Stimulated activated CD4-positive, alpha-beta T cell treated with anti-CD3 and anti-CD28 coated beads, Interleukin-2, amount 100 ng/mL, for 4 hours (primary cell): ENCODE measurements at places on chromosomes 7 and 10.

GRCh38 chr7:28703037-28703765 is 254.9 kb downstream of the TRIL start:
- no peak for DNase-seq

- DNase-seq: no peak
Measured at GRCh38 chr10:122725768-122726167, 26.1 kb upstream of the C10orf120 start.

DNA sequence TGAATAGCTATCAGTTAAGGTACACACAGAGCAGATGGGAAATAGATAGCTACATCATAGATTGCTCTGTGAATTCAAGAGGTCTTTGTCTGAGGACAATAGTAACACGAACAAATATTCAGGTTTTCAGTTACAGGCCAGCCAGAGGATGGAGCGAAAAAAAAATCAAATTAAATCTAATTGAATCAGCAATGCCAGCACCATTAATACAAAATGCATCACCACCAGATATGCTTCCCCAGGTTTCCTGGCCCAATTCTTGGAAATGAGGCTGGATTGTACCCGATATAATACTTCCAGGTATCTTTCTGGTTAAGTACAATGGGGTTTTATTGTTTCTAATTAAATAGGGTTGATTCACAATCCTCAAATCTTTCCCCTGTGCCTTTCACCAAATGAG is 975.8 kb upstream of the AUTS2 start:
- DNase-seq: no peak

- DNase-seq: no peak
Measured at GRCh38 chr7:151426441-151426903, 13.5 kb downstream of the CRYGN start.

- no peak for DNase-seq
Measured at GRCh38 chr7:81260152-81260551, 341.3 kb upstream of the SEMA3C start.

- no peak for DNase-seq
Measured at GRCh38 chr10:82815680-82816079, 940.7 kb downstream of the NRG3 start.

- no peak for DNase-seq
Measured at GRCh38 chr10:3773460-3774017, 11.5 kb downstream of the KLF6 start.

- no peak for DNase-seq
Measured at GRCh38 chr7:107993891-107994291, 9.1 kb downstream of the LAMB1 start.

- no peak for DNase-seq
Measured at GRCh38 chr7:16637379-16637778, 8.2 kb downstream of the ANKMY2 start.

- DNase-seq: no peak
Measured at GRCh38 chr7:123034106-123034505, 38.6 kb upstream of the TAS2R16 start.

GRCh38 chr7:141335164-141335563 is 216.0 kb upstream of the AGK start:
- no peak for DNase-seq

DNA sequence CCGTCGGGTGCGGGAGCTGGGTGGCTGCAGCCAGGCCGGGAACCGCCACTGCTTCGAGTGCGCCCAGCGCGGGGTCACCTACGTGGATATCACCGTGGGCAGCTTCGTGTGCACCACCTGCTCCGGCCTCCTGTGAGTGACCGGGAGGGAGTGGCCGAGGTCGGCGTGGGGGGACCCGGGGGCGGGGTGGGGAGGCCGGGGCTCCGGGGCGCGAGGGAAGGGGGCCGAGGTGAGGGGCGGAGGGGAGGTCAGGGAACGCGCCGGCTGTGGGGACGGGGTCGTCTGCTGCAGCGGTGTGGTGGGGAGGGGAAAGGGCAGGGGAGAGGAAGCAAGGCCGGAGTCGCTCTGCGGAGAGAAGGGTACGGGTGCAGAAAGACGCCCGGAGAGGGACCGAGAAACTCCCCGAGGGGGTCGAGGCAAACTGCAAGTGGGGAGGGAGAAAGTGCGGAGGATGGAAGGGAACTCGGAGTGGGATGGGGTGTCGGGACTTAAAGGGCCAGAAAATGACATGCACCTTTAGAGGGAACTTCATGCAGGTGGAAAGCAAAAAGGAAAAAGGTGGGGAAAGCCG is 518 bp downstream of the AGFG2 start:
- no peak for DNase-seq

DNA sequence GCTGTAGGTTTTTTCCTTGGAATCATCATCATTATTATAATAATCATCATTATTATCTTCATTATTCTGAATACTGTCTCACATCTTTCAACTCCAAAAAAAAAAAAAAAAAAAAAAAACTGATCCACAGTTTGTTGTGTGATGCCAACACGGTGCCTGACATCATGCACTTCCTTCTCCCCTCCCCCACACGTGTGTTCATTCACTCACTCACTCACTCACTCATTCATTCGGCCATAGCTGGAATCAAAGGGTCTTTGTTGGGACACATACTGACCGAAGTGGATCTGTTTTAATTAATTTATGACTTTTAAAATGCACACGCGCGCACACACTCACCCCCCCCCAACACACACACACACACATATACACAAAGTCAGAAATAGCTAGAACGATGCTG is 177.8 kb downstream of the PIP4K2A start:
- DNase-seq: no peak

GRCh38 chr7:84083846-84084245 is 110.7 kb downstream of the SEMA3A start:
- no peak for DNase-seq
